IMR-90 (cell line): ENCODE measurements at places on chromosomes 3 and 15.

DNA sequence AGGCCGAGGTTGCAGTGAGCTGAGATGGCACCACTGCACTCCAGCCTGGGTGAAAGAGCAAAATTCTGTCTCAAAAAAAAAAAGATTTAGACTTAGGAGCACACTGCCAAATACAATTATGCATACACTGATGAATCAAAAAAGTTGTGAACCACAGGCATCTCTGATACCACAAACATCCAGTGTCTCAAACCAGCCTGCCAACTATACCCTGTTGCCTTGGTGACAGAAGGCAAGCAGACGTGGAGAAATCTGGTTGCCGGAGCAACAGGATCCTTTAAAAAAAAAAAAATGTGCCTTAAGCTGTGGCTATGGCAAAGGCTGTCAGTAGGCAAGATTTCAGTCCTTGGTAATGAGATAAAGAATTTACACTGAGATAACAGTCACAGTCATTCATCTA is 202.3 kb downstream of the NEK10 start:
- DNase-seq, result peak; percentile 91

GRCh38 chr3:52779011-52779836 is 1.8 kb downstream of the ITIH1 start:
- no peak for DNase-seq

DNA sequence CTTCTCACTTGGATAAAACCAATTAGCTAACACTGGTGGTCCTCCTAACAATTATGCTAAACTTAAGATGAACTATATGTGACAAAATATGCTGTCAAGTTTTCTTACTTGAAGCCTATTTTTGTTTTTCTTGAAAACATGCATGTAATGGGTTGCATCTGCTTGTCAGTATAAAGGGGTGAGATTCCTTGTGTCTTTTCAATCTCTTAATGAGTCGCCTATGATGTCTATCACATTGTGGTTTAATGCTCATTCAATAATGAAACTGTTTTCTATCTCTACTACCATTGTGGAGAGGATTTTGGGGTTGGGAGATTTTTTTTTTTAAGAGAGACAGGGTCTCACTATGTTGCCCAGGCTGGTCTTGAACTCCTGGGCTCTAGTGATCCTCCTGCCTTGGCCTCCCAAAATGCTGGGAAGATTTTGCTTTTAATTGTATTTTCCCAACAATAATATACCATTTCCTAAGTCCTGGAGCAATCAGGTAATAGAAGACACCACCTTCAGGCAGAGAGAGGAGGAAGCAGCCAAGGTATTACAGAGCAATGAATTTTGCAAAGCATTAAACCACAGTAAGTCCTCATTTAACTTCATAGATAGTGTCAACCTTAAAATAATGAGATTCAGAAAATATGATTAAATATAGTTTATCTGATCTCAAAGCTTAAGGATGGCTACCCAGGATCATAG is 17.4 kb upstream of the TRMT10C start:
- no peak for DNase-seq

DNA sequence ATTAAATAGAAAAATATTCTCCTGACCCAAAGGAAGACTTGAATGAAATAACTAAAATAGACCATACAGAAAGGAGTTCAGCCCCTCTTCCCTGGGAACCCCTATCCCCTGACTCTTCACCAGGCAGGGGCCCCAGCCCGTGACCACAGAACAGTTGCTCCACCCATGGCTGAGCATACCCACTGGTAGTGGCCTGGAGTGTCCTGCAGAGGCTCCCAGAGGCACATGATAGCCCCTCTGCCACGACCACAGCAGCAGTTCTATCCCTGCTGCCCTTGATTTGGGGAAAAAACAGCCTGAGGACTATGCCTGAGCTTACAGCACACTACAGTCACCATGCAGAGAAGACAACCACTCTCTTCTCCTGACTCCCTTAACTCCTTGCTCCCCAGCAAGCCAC is 31.8 kb downstream of the TTC14 start:
- no peak for DNase-seq

DNA sequence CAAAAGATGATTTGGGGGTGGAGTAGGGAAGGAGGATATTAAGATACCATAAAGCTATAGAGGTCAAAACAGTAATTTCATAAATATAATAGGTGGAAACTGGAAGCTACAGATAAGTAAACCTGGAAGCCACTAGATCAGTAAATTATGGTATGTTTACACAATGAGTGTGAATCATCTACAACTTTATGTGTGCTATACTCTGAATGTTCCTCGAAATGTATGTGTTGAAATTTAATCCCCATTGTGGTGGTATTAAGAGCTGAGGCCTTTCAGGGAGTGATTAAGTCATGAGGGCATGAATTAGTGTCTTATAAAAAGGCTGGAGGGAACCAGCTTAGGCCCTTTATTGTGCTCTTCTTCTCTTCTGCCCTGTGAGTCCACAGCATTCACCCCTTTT is 25.2 kb downstream of the EOMES start:
- peak; percentile 42 for DNase-seq

GRCh38 chr3:64594134-64594533 is 93.7 kb downstream of the ADAMTS9 start:
- DNase-seq, result no peak

- no peak for DNase-seq
These were observed 280.7 kb upstream of the TLE3 start for GRCh38 chr15:70378126-70379031.

GRCh38 chr3:71562938-71563337 is 20.6 kb downstream of the FOXP1 start:
- no peak for DNase-seq

DNA sequence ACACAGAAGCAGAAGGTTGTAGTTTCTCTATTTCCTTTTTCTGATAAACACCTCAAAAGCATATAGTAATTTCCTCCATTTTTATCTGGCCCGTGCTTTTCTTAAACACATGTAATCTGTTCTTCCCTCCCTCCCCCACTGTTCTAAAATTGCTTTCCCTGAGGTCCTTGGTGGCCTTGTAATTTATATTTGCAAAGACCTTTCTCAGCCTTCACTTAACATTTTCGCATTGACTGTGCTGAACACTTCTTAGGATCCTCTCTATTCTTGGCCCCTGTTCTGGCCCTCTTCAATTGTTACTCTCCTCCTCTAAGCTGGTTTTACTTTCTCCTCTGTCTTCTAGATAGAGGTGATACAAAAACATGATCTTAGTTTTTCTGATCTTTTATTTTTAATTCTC is 28.3 kb downstream of the GAP43 start:
- DNase-seq, result no peak

GRCh38 chr15:64701051-64701450 is 74.3 kb downstream of the RBPMS2 start:
- DNase-seq, result no peak

GRCh38 chr3:34106879-34107278 is 308.4 kb downstream of the PDCD6IP start:
- DNase-seq, result no peak

- DNase-seq, result no peak
These were observed 38.2 kb downstream of the PPARG start for GRCh38 chr3:12327021-12327420.

DNA sequence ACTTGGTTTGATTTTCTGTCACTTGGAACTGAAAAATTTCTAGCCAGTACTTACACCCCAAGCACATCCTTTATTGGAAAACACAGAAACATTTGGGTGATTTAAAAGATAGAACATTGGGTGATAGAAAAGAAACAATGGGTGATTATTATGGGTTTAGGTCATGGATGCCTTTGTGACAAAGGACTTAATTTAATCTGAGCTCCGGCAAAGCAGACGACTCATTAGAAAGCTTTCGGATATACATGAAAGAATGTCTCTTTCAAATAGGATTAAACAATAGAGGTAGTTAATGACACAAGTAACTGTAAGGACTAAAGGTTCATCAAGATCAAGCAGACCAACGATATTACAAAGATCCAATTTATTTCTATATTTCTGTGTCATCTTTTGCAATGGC is 37.3 kb upstream of the CNTN4 start:
- no peak for DNase-seq

DNA sequence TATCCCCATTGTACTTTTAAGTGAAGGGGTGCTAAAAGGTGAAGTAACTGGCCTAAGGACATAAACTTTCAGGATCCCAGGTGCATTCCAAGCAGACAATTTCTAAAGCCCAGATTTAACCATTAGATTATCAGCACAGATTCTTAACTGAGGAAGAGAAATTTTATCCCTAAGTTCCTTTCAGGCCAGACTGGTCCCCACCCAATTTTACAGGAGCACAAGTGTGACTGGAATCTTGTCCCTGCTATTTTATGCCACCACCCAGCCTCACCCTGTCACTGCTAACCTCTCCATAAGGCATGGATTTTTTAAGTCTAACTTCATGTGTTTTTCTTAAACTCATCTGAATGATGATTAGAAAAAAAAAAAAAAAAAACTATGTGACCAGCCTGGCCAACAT is 37.1 kb upstream of the ATP1B3 start:
- no peak for DNase-seq
